NCI-H1105 (cell line): ENCODE measurements at places on chromosomes 2 and 18.

- no peak for DNase-seq
Measured at GRCh38 chr2:37276291-37276690, 44.8 kb downstream of the NDUFAF7 start.

- no peak for DNase-seq
Measured at GRCh38 chr2:205556841-205557539, 125.3 kb upstream of the NRP2 start.

- no peak for DNase-seq
Measured at GRCh38 chr2:200446612-200447011, 63.3 kb downstream of the KCTD18 start.

- no peak for DNase-seq
Measured at GRCh38 chr18:39491408-39491807, 1925.8 kb upstream of the CELF4 start.
